Chondrocyte (in vitro differentiated cells): ENCODE measurements at places on chromosomes 4 and X. TPM values are rescaled to one million over a fixed set of nuclear protein-coding genes. Genes with fewer than 3 reads are reported as not detected.

Gene PPP1R2C
- not detected in 3 replicates for total RNA-seq

Gene EVC
- 37.6 to 40.0 TPM (median 39.8 TPM) in 3 replicates for total RNA-seq

Gene BEX5
- 0.42 TPM in 1 of 3 replicates, not detected in the others for total RNA-seq

Gene TEX13D
- not detected in 3 replicates for total RNA-seq

Gene ETDB
- total RNA-seq: not detected in 3 replicates

Gene SLC6A14
- total RNA-seq: not detected in 3 replicates

Gene FRMPD3
- 0.07 TPM in 2 of 3 replicates, not detected in the other for total RNA-seq

Gene PTCHD1
- total RNA-seq: 0.82 to 1.9 TPM in 2 of 3 replicates, not detected in the other

Gene PDE6B
- 0.46 to 2.3 TPM (median 2.3 TPM) in 3 replicates for total RNA-seq

Gene PPEF2
- not detected in 3 replicates for total RNA-seq

- no peak for DNase-seq
These were observed 45.0 kb upstream of the RAB40AL start for GRCh38 chrX:102892103-102892502.

DNA sequence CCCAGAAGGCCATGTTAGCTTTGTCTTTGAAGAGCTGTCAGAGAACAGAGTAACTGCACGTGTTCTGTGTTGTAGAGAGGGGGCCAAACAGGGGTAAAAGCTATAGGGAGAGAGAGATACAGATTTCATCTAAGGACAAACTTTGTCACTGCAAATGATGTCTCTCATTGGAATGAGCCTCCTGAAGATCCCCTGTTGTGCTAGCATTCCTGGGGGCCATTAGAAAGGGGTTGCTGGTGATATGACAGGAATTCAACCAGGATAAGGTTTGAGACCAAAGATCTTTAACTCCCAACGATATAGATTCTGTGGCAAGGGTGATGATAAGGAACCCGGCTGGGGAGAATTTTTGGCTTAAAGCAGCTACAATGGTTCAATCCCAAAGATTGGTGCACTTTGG, 16.8 kb downstream of the MID1 start:
- DNase-seq: no peak

- DNase-seq: no peak
These were observed at the start of gene DAPP1 for GRCh38 chr4:99816545-99817308. Gene DAPP1, plus strand, starts transcription at chr4:99816827. Its CDS starts 87 bp downstream, at chr4:99816914.

DNA sequence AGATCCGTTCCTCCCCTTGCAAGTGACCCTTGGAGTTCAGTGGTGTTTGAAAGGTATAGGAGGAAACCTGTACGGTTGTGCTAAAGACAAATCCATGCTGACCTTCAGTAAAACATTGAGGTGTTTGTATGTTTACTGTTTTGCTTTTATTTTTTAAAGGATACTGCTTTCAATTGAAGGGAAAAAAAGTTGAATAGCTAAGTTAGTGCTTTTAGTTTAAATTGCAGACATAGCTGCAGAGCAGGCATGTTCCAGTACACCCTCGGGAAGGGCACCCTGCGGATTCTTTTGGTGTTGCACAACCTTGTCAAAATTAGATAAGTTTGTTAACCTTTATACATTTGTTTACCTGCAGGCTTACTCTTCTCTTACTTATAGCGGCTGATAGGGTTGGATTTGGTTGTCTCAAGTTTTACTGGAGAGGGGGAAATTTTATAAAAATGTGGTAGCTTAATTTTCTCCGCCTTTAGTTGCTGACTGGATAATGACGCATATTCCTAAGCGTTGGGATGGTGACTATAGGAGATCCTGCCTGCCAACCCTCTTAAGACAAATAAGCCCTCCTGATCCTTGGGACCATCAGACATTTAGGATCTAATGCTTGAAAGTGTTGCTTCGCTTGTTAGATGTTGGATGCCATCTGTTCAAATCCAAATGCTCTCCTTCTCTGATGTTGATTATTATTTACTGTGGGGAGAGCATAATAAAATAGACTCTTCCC, 2.0 kb downstream of the RAPGEF2 start:
- DNase-seq: no peak

- DNase-seq: no peak
These were observed 57.3 kb downstream of the SH3BGRL start for GRCh38 chrX:81259020-81259713.

DNA sequence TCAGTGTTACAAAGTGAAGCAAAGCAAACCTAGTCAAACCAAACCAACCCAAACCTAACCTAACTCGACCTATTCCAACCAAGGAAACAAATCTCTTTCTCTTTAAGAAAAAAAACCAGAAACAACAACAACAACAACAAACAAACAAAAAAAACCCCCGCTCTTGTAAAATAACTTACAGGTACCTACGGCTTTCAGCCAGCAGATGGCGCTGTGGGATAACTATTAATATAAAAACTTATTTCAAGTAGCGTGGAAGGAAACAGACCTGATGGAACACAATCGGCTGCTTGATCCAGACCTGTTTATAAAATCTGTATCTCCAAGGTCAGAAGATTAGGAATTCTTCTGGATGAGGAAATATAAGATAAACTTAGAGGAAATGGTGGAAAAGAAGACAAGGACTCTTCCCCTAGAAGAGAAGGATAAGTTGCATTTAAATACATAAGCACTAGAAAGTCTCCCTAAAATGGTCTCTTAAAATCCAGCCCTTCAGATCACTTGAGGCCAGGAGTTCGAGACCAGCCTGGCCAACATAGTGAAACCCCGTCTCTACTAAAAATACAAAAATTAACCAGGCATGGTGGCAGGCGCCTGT, 34.4 kb upstream of the CDKL5 start:
- no peak for DNase-seq

DNA sequence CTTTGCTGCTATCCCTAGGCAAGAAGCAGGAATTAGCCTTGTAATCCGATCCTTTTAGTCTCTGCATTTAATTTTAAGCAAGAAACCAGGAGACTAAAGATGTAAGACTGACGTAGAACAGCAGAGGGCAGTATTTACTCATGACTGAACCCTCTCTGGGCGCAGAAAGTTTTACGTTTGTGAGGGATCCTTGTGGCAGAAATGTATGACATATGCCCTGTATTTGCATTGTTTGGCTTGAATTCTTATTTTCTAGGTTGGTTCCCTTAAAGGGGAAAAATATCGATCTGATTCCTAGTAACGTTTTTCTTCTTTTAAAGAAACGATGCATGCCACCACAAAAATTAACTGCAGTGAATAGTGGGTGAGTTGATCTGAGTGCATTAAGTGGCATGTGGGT, 1.3 kb upstream of the FAT4 start:
- DNase-seq: no peak

- peak; percentile 57 for DNase-seq
These were observed at the start of gene NDST3 for GRCh38 chr4:118034053-118034785. Gene NDST3, plus strand, starts transcription at chr4:118034486. Its CDS starts 19,425 bp downstream, at chr4:118053911.

DNA sequence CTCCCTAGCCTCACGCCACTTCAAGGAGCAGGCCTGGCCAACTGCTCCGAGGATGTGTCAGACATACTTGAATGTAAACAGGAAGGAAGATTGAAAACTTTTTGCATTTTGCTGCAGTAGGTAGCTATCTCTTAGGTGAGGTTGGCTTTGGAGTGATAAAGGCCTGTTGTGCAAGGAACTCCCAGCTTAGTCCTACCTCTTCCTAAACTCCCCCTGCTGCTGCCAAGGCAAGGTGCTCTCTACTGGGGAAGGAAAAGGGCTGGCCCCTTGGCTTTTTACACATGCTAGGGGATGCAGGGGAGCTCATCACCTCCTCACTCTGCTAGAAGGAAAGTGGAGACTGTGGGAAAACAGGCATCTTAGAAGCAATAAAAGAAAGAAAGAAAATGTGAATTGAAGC, 10.7 kb upstream of the BRS3 start:
- DNase-seq: no peak

GRCh38 chr4:187227907-187228704, 504.4 kb upstream of the FAT1 start:
- DNase-seq: no peak

DNA sequence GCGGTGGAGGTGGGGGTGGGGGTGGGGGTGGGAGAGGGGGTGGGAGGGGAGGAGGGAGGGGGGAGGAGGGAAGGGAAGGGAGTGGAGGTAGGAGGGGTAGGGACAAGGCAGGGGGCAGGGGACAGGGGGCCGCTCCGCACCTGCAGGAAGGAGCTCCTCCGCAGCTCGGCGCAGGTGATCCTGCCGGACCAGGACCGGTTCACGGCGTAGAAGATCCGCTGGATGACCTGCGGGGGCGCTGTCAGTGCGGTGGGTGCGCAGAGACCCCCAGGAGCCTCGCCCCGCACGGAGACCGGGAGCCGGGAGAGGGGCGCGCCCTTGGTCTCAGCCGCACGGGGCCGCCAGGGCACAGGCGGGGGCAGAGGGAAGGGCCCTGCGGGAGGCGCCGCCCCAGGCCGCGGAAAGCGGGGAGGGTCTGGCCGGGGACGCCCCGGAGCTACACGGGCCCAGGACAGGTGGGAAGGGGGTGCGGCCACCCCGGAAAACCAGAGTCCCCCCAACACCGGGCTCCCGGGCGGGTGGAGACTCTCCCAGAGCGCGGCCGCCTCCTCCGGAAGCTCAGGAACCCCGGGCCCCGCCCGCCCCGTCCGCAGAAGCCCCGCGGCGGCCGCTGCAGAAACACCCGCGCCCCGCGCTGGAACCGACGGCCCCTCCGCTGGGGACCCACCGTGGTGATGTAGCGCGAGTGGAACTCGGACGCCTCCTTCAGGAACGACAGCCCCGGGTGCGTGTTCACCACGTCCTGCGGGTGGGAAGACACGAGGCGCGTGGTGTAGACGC, 27.6 kb upstream of the GTPBP6 start:
- no peak for DNase-seq

GRCh38 chrX:37989304-37989703, 17.0 kb upstream of the SYTL5 start:
- DNase-seq: no peak

GRCh38 chrX:109855501-109855900, 122.4 kb upstream of the ACSL4 start:
- no peak for DNase-seq

DNA sequence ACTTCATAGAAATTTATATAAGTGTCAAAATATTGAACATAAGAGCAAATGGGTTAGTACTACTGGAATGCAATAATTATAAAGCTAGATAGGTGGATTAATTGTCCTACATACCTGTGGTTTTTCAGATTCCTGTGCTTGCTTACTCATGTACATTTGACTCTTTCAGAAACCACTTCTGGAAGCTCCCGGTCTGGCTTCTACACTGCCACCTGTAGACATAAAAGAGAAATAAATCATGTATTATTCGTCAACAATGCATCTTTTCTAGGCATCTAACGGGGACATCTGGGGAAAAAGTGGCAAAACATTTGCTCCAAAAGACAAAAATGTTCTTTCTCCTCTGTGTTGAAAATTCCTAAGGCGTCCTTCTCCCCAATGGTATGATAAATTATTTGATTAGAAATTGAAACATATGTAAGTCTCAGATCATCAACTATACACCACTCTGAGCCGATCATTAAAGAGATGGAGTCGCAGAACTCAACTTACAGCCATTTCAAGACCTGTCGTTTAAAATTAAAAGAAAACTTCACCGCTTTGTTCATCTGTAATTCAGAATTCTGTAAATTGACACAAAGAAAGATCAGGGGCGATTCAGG, 648.7 kb upstream of the DIPK2B start:
- DNase-seq: no peak

DNA sequence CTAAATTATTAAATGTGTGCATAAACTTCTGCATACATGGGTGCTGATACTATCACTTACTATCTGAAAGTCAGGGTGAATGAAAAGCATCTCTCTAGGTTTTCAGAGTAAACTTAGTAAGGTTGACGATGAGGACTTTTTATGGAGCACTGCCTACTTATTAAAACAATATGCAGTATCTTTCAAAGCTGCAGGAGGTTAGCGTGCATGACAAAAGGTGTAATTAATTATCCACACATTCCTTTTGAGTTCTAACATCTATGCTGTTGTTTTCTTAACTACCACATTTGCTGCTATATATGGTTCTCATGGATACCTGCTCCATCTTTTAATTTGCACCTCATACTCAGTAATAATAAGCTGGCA, 256.2 kb downstream of the FSTL5 start:
- DNase-seq: no peak

- no peak for DNase-seq
These were observed 152.0 kb downstream of the GRIA2 start for GRCh38 chr4:157372567-157372966.

DNA sequence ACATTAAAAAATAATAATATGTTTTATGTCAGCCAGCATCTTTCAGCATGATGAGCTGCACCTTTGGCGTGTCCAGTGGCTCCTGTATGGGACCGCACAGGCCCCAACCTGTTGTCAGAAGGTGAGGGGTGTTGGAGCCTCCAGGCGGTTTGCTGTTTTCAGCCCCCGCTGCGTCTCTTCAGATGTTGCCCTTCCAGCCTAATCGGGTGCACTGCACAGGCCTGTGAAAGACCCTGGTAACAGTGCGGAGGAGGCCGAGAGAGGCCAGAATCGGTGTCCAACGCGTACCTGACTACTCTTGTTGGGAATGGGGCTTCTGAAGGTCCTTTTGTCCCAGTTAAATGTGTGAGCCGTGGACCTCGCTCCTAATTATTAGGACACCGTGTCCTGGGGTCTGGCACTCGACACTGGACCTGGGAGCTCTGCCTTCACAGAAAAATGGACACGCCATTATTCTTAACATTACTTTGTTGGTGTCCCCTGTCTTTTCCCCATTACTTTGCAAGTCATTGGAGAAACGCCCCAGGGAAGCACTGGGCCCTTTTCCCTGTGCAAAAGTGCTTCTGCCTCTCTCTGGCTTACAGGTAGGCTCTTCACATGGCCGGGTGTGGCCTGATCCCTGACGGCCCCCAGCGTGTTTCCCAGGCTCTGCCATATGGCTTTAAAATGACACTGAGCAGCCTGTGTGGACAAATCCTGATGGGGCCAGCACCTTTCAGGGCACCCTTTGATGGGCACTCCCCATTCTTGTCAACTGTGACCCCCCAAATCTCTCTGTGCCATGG, 51.2 kb downstream of the TBC1D14 start:
- no peak for DNase-seq

DNA sequence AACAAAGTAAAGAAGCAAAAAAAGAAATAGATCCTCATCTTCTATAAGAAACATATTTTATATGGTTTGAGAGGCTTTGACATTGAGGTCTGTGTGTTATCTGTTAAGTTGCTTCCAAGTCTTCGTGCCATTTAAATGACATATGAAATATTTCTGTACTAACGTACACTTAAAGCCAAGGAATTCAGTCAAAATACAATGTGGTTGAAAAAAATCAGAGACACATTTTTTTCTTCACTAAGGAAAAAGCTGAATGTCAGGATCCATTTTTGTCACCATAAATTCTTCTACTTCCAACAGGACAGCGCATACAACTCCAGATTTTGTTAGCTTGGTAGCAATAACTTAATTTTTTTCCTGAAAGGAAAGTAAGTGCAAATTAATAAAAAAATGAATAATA, 168.5 kb downstream of the FAT4 start:
- no peak for DNase-seq

DNA sequence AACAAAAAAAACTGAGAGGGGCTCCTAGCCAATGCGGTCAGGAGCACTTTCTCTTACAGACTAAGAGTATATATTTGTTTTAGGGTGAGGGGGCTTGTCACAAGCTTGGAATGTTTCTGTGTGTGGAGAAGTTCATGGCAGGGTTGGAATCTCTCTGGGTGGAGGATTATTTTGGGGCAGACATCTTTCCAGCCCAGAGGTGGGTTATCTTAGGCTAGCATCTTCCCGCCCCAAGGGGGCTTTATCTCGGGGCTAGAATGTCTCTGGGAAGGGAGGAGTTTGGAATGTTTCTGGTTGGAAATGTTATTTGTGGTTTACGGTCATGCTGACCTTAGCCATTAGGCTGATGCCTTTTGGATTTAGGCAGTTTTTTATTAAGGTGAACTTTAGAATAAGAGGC, 205.7 kb downstream of the RELL1 start:
- DNase-seq: no peak

GRCh38 chr4:80202190-80202711, 4.9 kb downstream of the PRDM8 start:
- no peak for DNase-seq
